ENCODE measurements at places on chromosomes 1 and 21.

GRCh38 chr1:228149406-228150119, at the start of gene GJC2:
Gene GJC2, plus strand, starts transcription at chr1:228149930. Its CDS starts 7,829 bp downstream, at chr1:228157759.
- no peak for DNase-seq

GRCh38 chr1:8598060-8598724, 219.2 kb downstream of the RERE start:
- DNase-seq = no peak

DNA sequence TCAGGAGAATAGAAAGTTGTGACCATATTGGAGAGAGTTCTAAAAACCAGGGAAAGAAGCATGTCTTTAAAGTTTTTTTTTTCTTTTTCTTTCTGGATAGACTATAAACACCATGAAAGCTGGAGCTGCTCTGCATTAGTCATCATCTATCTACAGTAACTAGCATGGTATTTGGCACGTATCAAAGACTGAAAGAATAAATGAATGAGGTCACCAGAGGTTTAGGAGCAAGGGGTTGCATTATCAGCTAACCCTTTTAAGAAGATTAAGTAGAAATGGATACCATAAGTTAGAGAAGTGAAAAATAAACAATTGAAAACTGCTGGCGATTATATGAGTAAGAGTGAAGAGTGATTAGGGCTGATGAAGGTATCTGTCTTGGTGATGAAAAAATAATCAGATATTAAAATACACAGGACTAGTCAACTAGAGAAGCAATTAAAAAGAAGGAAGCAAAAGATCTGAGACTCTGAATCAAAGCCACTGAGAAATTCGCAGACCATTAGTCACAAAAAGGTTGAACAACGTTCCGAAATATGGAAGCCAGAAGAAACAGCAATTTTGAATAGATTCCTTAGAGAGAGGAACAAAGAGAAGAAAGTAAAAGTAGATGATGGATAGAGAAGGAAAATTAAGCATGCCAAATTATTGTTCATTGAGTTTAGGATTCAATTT, 536.4 kb downstream of the DPYD start:
- DNase-seq = no peak

- DNase-seq = no peak
Observed at GRCh38 chr1:118247593-118247992, 62.6 kb upstream of the SPAG17 start.

GRCh38 chr1:185984113-185984836, 250.1 kb downstream of the HMCN1 start:
- DNase-seq = no peak

GRCh38 chr1:229028987-229029878, 241.7 kb upstream of the RAB4A start:
- DNase-seq = no peak
